ENCODE measurements at places on chromosomes 1 and 21.

GRCh38 chr1:78006521-78006920, 1.8 kb downstream of the DNAJB4 start:
- DNase-seq = no peak

GRCh38 chr21:44057960-44058651, 46.0 kb downstream of the TRAPPC10 start:
- no peak for DNase-seq

- DNase-seq = no peak
Observed at GRCh38 chr1:172401892-172402291, 18.6 kb upstream of the C1orf105 start.

- no peak for DNase-seq
Observed at GRCh38 chr1:207172321-207172720, 68.3 kb downstream of the C4BPA start.
